Stimulated activated CD4-positive, alpha-beta T cell treated with anti-CD3 and anti-CD28 coated beads, TNF-alpha, amount 100 ng/mL, for 48 hours (primary cell): ENCODE measurements at places on chromosomes 7 and 10.

- no peak for DNase-seq
These were observed 117.5 kb upstream of the UNC5B start for GRCh38 chr10:71094712-71095390.

- peak; percentile 33 for DNase-seq
These were observed 27.8 kb downstream of the DENND10 start for GRCh38 chr10:119131512-119132240.

DNA sequence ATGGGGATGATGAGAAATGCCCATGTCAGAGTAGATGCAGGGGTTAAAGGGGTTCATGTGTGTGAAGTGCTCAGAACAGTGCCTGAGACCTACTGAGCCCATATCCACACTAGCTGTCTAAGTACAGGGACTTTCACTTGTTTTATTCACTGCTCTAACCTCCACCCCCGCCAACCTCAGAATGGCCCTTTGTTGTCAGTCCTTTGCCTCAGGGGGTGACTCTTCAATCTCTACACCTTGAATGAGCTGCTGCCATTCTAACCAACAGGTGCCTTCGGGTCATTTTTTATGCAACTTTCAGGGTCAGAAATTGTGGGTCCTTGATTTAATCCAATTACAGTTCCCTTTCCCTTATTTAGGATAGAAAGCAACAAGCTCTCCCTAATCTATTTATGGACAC lies 26.2 kb downstream of the VSTM4 start:
- DNase-seq, result no peak

- no peak for DNase-seq
These were observed 99.9 kb upstream of the CTBP2 start for GRCh38 chr10:125260260-125260659.
